T follicular helper cell (primary cell): ENCODE measurements at places on chromosomes 7 and 10.
A peak's percentile ranks its signal among the peaks of the same experiment; 100 is the strongest.

GRCh38 chr10:97325754-97326153, 6.7 kb downstream of the FRAT1 start:
- no peak for DNase-seq

- peak; percentile 45 for DNase-seq
These were observed 523 bp downstream of the PURB start for GRCh38 chr7:44884621-44885393.

DNA sequence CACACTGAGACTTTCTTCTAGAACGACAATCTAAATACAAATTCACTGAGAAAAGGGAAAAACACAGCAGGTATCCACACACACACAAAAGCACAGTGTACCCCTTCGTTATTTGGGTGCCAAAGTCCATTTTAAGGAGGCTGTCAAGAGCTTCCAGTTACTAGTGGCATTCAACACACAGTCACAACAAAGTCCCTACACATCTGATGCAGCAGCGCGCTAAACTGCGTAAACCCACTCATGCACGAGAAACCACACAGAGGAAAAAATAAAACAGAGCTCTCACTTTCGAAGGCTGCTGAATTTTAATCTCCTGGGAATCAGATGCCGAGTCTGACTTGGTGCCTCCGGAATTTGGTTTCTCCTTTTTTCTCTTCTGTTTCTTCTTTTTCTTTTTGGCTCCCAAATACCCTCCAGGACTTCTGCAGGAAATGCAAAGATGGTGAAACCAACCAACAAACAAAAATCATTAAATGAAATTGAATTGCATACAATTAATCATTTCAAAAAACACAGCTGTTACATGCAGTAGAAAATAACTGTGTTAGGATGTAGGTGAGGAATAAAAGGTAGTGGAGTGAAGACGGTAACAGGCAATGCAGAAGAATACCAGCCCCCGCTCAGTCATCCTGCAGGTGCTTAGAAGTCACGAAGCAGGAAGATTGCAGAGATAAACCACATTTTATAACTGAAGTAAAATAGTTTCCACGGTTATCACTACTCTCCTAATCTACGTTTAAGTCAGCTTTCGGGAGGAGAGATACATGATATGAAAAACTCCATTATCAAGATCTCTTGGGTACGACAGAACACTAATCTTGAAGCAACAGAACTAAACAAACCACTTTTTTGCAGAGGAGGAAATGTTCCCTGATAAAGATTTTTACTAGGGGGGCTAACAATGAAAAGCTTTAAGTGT, 27.1 kb downstream of the NMT2 start:
- DNase-seq, result no peak

DNA sequence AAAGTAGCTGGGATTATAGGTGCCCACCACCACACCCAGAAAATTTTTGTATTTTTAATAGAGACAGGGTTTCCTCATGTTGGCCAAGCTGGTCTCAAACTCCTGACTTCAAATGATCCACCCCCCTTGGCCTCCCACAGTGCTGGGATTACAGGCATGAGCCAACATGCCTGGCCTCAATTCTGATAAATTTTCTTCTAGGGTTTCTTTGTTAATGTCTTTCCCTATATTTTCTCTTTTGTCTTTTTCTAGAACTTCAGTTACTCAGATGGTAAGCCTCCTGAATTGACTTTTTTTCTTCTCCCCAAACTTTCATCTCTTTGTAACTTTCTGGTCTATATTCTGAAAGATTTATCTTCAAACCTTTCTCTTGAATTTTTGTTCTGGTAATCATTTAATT, 12.7 kb upstream of the SMURF1 start:
- no peak for DNase-seq

DNA sequence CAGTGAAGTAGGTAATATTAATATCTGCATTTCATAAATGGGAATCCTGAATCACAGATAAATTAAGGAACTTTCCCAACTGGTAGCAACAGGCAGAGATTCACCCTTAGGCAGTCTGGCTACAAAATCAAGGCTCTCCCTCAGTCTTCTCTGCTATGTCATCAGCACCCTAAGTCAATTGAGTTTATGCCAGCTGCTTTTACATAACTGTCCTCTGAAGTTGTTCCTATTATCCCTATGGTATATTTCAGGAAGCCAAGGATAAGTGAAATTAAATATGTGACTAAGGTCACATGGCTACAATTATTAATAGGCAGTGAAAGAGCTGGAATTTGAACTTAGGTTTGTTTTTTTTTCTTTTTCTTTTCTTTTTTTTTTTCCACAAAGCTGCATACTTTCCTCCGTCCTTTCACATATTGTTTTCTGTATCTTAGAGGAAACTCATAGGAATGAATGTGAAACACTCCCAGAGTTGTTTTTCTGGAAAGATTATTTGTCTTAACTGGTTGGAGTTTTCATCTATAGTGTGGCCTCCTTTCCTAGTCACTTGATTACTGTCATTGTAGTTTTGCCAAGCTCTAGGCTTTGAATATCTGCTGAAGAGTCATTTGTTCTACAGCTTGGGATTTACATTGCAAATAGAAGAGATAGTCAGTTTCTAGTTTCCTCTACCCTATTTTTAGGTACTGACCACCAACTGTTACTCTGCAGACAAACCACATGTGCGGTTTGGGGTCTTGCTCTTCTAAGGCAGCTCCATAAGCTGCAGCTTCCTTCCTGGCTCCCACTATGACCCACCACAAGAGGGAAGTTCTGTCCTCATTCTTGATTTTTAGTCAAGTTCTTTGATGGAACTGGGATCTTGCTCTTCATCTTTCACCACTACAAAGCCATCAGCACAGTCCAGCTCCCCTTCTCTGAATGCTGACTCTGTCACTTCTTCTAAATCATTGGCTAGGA, 338.0 kb upstream of the KIAA1217 start:
- DNase-seq, result no peak

- no peak for DNase-seq
These were observed 327.9 kb upstream of the SORCS1 start for GRCh38 chr10:107492389-107492788.

DNA sequence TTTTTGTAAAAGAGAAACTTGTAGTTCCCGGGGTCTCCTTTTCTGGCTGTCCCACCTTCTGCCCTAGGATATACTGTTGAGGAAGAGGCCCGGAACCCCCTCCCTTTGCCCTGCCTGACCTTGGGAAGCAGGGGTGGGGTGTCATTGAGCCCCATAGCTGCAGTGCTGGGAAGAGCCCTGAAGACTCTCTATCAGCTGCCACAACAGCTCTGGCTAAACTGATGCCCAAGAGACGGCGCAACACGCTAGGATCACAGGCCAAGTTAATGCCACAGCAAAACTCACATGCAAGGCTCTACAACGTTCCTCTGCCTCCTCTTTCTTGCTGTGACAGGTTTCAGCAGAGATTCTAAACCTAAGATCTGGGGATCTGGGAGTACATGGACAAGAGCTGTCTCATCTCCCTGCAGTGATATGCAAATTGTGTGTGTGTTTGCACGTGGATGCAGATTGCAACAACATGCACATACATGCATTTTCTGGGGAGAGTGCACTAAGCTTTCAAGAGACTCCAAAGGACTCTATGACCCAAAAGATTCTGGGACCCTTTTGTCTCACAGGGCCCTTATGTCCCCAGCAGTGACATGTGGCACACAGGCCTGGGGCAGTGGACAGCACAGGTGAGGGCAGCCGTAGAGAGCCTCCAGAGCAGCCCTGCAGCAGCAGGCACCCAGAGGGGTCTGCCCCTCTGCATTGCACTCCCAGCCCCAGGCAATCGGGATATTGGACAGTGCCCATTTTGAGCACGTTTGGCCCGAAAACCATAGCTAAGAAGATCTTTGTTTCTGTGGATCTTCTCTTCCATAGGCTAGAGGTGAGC, 2.5 kb downstream of the RASSF4 start:
- no peak for DNase-seq

- DNase-seq, result no peak
These were observed 8.4 kb downstream of the PROSER2 start for GRCh38 chr10:11831520-11831951.
